Activated naive CD4-positive, alpha-beta T cell treated with Interleukin-2 at 50 U/mL for 16 hours (primary cell): ENCODE measurements at places on chromosomes 2 and 18.

DNA sequence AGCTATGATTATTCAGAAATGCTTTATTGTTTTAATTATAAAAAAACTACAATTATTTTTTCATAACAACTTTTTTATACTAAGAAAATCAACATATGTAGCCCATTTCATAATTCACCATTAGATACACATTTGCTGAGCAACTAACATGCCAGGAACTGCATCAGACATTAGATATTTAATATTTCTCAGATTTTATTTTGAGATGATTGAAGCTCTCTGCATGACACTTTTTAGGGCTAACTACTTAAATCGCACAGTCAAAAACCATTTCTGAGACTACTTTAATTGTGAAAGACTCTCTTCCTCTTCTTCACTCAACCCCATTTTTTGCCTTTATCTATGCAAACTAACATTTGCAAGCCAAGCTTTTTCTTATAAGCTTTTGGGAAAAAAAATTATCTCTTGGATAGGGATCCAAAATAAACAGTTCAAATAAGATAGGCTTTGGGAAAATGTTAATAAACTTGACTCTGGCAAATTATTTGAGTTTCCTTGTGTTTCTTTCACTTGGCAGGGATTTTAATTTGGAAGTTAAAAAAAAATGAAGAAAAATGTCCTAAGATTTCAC, 9.1 kb upstream of the COL3A1 start:
- no peak for DNase-seq

DNA sequence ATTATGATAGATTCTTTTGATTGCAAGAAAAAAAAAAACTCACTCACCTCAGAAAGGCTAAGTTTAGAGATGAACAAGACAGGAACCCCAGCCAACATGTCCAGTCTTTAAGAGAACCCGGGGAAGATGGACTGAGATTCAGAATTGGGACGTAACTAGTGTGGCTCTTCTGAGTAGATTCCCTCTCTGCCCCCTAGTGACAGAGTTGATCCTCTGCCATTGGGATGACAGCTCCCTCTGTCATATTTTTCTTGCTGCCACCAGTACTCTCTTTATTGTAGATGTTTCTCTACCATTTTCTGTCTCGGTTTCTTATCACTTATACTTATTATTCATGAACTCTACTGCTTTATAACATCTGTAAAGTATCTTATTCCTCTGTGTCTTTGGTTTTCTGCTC, 77.7 kb downstream of the GULP1 start:
- DNase-seq, result no peak

GRCh38 chr2:17816396-17817245, at the start of gene MSGN1:
MSGN1 (plus strand) TSS chr2:17816460; CDS start chr2:17816519, 59 bp downstream.
- no peak for DNase-seq

- DNase-seq, result no peak
Observed at GRCh38 chr2:37355735-37356134, 11.3 kb downstream of the QPCT start.

- no peak for DNase-seq
Observed at GRCh38 chr2:113098532-113098931, 28.9 kb upstream of the IL1RN start.

DNA sequence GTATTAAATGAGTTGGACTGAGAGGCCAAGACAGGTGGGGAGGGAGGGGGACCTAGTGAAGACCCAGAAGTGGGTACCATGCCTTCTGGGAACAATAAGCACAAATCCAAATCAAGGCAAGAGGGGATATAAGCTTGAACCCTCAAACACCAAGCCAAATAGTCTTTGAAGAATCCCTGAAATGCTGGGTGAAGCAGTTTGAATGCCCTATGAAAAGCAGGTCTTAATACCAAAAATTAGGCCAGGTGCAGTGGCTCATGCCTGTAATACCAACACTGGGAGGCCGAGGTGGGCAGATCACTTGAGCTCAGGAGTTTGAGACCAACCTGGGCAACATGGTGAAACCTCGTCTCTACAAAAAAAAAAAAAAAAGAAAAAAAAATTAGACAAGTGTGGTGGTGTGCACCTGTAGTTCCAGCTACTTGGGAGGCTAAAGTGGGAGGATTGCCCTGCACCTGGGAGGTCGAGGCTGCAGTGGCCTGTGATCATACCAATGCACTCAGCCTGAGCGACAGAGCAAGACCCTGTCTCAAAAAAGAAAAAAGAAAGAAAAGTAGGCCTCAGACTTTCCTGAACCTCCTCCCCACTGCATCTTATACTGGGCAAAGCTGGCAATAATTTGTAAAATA, 3.5 kb downstream of the PCBP1 start:
- no peak for DNase-seq

DNA sequence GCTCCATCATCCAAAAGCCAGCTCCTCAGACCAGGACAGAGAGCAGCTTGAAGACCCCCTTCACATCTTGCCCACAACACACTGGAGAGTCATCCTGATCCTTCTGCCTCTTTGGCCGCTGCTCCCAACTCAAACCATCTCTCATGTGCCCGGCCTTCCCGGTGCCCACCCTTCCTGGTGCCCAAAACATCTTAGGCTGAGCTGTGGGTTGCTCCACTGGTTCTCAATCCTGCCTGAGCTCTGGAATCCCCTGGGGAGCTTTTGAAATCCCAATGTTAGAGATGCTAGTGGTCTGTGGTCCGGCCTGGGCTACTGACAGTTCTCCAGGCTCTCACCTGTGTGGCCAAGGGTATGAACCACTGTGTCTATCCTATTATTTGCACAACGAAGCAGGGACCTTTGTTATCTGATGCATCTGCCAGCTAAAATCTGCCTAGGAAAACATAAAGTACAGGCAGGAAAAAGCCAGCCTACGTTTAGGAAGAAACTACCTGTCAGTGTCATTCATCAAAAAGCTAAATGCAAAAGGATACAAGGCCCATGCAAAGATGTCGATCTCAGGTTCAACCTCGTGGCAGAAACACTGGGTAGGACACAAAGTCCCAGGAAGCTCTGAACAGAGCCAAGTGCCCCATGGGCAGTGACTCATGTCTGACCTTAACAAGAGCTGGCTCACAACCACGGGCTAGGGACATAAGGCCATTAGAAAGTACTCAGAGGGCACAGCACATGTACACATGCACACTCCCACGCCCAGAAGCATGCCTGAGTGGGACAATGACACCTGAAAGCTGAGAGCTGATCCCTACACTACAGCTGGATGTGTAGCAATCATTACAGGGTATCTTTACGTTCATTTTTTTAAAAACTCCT, 30.8 kb downstream of the TBC1D8 start:
- no peak for DNase-seq

DNA sequence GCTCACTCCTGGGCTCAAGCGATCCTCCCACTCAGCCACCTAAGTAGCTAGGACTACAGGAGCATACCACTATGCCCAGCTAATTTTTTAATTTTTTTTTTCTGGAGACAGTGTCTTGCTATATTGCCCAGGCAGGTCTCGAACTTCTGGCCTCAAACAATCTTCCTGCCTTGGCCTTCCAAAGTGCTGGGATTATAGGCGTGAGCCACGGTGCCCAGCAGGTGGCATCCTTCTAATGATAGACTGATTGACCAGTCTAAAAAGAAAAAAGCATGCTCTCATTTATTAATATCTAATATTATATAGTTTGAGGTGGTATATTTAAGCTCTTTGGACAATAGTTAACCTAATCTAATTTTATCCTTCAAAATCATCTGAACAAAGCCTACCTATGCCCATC, 198.6 kb downstream of the CAMKMT start:
- peak; percentile 7 for DNase-seq

DNA sequence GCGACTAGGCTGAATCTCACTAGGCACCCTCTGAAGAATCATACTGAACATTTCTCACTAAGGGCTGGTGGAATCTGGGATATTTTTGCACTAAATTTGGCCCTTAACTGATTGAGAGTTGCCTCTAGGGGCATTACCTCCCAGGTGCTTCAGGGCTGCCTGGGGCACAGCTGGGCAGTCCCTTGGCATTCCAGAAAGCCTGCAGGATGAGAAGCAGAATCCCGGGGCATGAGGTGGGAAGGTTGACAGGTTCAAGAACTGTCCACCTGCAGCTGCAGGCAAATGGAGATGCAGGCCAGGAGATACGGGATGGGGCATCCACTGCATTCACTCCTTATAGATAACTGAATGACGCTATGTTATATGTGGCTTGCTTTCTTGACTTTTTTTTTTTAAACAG, 7.4 kb downstream of the RESP18 start:
- DNase-seq, result no peak

DNA sequence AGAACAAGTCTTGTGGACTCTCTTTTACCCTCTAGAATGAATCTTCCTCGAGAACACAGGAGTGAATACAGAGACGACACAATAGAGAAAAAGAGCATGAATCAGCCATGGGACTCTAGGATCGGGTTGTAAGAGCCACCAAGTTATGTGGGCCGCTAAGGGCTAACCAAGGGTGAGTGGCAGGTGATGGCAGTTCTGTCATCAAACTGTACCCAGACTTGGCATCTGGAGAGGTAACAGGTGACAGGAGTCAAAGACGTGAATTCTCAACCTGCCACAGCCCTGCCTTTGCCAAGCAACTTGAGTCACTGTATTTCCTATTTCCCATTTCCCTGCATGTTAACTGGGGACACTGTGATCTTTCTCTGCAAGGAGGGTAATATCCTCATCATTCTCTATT, 11.2 kb downstream of the SERPINE2 start:
- DNase-seq, result no peak

GRCh38 chr2:62653582-62654422, 51.7 kb upstream of the EHBP1 start:
- no peak for DNase-seq

DNA sequence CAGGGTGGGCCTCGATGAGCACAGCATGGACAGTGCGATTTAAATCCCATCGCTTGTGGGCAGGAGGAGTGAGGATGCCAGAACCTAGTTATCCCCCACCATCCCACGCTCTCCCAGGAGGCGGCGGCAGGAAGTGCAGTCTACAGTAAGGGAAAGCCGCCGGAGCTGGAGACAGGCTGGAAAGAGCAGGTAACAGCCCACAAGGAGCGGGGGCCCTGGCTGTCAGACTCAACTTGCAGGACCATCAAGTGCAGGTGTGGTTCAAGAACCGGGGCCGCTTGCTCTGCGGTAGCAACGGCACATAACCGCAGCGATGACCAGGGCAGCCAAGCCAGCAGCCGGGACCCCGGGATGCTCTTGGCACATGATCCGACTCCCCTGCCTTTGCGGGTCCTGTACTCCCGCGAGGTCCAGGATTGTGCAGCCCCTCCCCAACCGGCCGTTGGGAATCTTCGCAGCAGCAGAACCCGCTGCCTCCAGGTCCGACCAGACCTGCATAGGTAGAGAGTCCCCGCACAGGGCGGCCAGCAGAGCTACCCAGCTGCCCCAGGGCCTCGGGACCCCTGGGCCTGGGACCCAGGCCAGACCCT, 82.1 kb downstream of the BIN1 start:
- no peak for DNase-seq

- DNase-seq, result no peak
Observed at GRCh38 chr2:71891155-71891554, 256.5 kb downstream of the CYP26B1 start.

GRCh38 chr18:78034755-78035154, 785.1 kb downstream of the GALR1 start:
- DNase-seq, result no peak

- no peak for DNase-seq
Observed at GRCh38 chr2:46549166-46549844, 69.9 kb downstream of the TMEM247 start.

- DNase-seq, result no peak
Observed at GRCh38 chr2:32005371-32005976, 5.3 kb downstream of the MEMO1 start.

- no peak for DNase-seq
Observed at GRCh38 chr2:161710131-161710915, 86.1 kb downstream of the SLC4A10 start.

GRCh38 chr18:1652018-1652417, 747.3 kb downstream of the ADCYAP1 start:
- no peak for DNase-seq

GRCh38 chr2:45260946-45261345, 251.7 kb upstream of the SIX2 start:
- no peak for DNase-seq

GRCh38 chr2:215542690-215543089, 106.8 kb upstream of the FN1 start:
- no peak for DNase-seq

DNA sequence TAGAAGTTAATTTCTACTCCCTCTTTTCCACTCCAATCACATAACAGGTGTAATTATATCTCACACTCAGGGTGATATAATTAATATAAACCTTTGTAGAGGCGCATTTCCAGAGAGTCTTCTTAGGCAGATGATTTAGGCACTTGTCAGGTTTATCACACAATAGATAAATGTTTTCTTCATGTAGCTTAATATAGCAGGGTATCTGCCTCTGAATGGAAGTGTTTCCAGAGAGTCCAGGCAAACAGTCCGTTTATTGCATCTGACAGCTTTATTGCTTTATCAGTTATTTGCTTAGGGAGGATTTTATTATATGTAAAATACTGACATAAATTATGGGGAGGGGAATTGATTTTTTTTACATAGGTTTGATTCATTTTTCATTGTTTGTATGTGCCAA, 766.3 kb downstream of the SLC4A3 start:
- DNase-seq, result no peak

DNA sequence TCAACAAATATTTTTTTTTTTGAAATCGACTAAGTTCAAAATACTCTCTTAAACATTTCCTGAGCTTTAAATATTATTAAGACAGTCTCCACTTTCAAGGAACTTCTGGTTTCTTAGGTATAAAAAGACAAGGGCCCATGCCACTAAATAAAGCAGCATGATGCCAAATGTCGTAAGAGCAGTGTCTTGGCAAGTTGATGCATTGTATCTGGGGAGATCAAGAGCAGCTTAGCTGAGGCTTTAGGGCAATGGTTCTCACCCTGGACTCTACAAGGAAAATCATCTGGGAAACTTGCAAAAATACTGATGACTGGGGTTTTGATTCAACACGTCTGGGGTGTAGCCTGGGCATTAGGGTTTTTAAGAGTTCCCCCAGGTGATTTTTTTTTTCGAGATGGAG, 41.3 kb downstream of the COL4A3 start:
- no peak for DNase-seq

GRCh38 chr2:184534986-184535385, 63.3 kb upstream of the ZNF804A start:
- no peak for DNase-seq

- no peak for DNase-seq
Observed at GRCh38 chr2:160507464-160507863, 13.9 kb upstream of the RBMS1 start.

DNA sequence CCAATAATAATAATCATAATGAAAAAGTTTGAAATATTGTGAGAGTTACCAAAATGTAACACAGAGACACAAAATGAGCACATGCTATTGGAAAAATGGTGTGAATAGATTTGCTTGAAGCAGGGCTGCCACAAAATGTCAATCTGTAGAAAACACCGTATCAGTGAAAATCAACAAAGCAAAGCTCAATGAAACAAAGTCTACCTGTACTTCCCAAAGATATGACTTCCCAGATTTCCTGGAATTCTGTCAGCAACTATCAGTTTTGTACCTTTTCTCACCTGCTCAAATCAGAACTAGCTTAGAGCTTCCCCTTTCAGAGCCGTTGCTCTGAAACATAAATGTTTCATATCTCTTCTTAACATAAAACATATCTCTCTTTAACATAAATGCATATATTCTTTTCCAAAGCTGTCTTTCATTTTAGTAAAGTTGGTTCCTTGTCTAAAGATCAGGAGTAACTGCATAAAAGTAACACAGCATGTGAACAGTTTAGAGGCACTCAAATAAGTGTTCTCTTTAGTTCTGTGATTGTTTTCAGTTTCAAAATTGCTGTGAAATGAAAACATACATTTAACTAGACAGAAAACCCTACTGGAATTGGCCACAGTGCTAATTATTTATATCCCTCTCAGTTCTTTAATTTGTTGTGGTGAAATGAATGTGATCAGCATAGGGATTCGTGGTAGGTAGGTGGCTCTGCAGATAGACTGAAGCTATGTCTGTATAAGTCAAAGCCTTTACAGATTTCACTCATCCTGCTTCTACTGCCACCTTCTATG, 262.5 kb downstream of the KCNJ3 start:
- no peak for DNase-seq
